ENCODE measurements at places on chromosomes 4 and X.

- no peak for DNase-seq
These were observed 1081.5 kb upstream of the TENM3 start for GRCh38 chr4:181161669-181162068.

DNA sequence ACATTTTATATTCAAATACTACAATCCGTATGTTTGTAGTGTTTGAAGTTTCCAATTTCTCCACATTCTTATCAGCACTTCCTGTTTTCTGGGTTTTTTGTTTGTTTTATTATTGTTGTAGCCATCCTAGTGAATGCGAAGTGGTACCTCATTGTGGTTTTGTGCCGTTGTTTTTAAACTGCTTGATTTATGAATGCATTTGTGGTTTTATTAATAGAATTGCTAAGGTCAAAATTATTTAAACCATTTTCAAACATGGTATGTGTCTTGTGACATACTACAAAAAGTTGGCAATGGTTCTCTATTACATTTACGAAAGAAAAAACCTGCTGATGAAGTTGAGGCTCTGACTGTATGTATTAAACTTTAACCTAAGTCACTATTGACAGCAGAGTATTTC lies 780.0 kb upstream of the MAGEB2 start:
- no peak for DNase-seq

DNA sequence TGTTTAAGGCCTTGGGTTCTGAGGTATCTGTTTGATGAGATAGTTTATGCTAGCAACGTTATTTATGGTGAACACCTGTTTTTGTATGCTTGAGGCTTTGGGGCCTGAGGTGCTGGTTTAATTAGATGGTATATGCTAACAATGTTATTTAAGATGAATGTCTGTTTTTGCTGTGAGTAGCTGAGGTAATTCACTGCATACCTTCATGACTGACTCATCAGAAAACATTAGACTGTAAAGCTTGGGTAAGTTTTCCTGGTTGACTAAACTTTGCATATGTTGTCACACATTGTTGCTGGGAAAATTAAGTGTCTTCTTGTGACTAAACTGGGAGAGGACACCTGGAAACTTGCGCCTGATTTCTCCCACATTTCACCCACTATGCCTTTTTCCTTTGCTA lies 1026.6 kb downstream of the RAPGEF2 start:
- DNase-seq, result no peak

GRCh38 chr4:152050106-152050505 lies 289.3 kb upstream of the GATB start:
- no peak for DNase-seq

DNA sequence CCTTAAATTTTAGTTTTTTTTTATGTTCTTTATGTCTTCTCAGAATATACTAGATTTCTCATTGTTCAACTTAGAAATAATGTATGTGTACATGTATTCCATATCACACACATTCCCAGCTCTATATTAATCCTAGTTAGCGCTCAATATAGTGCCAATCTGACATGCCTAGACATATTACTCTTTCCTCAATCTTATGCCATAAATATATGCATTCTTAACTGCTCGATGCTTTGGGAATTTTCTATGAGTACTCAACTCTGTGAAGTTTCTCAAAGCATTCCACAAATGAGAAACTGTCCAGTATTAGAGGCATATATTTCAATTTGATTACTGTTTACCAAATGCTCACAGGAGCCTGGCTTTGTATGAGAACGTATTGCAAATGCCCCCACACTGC lies 231.2 kb upstream of the VEGFC start:
- DNase-seq, result no peak
